ENCODE measurements at places on chromosomes 4 and X.

DNA sequence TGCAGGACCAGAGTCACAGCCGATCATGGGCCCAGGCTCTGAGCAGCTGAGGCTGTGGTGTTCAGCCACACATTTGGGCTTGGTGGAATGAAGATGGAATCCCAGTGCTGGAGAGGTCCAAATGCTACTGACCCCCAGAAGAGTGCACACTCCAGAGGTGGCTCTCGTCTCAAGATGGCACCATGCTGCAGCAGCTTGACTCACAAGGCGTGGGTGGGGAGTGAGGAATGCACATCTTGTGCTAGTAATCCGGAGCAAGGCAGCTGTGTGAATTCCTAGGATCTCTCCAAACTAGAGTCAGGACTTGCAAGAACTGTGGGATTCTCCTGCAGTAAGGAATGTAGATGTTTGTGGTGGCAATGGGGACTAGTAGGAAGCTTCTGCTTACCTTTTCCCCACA lies 28.7 kb downstream of the RAB28 start:
- no peak for DNase-seq

DNA sequence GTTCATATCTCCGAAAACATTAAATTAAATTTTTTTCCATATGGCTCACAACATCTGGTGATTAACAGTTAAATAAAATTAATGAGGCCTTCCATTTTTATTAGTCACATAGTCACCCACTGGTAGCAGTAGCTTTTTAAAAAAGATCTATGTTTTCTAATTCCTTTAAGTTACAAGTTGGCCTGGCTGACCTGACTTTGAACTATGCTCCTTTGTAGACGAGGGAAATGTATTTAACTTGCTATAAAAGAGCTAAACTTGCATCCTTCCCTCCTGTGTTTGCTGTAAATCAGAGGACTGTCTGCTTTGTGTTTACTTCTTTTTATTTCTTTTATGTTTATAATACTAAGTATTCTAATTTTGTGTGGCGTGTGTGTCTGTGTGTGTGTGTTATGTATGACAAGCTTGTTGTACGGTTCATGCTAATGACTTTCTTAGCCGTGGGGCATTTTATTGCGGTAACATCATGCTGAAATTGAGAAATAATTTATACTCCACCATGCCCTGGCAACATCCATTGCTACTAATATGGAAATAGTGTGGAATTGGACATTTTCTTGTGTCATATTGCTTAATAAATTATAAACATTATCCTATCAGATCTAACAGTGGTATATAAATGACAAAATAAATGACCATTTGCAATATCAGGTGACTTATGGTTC lies 241.7 kb downstream of the SNCA start:
- no peak for DNase-seq

DNA sequence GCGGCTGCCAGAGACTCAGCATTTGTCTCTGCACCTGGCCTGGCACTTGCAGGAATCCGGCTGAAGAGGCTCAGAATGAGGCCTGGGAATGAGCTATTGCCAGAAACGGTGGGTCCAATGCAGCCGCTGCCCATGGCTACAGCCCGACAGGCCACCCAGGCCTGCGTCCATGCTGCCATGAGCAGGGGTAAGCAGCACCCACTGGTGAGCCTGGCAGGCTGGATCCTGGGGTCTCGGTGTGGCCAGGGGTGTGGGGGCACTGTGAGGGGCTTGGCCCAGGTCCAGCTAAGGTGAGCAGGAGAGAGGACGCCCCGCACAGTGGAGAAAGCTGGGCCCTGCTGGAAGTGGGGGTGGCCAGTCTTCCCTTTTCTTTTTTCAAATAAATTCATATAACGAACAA lies 60.3 kb upstream of the MXD4 start:
- no peak for DNase-seq

- no peak for DNase-seq
These were observed 7.9 kb downstream of the PLK4 start for GRCh38 chr4:127888559-127888958.

DNA sequence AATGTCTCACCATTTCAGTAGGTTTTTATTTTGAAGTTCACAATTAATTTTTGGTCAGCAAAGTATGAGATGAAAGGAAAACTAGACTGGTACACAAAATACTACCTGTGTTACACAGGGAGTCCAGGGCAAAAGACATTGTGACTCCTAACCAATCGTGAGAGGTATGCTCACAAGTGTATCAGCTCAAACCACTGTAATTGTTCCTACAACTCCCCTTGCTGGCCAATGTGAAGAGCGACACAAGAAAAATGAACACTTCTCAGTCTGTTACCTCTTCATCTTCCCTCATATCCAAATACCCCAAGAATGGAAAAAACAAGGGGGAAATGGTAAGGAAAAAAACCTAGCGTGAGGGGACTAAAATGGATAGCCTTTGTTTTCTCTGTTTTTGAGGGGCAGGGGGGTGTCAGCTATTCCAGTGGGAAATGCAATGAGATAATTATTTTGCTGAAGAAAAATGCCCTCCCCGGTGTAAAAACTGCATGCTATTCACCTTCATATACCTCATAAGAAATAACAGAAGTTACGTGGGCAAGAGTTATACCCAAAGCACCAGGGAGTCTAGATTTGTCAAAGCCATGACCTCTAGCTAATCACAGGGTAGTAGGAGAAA lies 30.6 kb upstream of the NSUN7 start:
- no peak for DNase-seq

- no peak for DNase-seq
These were observed 146.8 kb upstream of the PJA1 start for GRCh38 chrX:69311936-69312670.

DNA sequence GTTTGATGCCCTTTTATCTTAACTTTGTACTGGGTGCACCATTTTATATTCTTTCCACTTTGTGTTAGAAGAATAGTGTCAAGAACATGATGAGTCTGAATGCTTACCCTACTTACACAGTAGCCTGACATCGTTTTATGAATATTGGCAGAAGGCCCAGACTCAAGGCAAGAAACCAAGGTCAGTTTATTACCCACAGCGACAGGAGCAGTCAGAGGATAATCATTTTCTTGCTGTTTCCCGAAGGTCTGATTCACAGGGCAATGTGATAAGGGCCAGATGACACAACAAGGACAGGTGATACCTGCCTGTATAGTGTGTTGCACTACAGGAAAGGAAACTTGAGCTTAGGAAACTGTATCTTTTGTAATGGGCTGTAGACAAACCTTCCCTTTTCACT lies 417.4 kb downstream of the SPOCK3 start:
- no peak for DNase-seq

- DNase-seq, result no peak
These were observed 294.1 kb upstream of the SFRP2 start for GRCh38 chr4:154082760-154083535.

GRCh38 chr4:92101737-92102172 lies 202.0 kb upstream of the GRID2 start:
- no peak for DNase-seq

DNA sequence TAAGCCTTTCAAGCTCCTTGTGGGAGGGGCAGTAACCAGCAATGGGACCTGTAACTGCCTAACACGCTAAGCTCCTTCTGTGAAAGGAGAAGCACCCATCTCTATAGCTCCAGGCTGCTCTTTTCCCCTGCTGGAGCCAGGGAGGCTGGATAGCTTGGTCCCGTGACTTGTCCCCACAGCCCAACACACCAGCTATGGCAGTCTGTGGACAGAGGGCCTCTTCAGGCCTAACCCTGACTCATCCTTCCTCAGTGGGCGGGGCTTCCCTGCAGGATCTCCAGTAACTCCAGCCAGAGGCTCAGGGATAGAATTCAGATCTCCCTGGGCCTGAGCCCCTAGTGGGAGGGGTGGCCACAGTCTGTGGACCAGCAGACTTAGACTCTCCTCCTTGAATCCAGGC lies 1290.1 kb downstream of the PCDH7 start:
- no peak for DNase-seq

GRCh38 chrX:132689612-132690563 lies 201.1 kb upstream of the MBNL3 start:
- DNase-seq, result no peak

- no peak for DNase-seq
These were observed 58.7 kb downstream of the RWDD4 start for GRCh38 chr4:183600189-183600685.

DNA sequence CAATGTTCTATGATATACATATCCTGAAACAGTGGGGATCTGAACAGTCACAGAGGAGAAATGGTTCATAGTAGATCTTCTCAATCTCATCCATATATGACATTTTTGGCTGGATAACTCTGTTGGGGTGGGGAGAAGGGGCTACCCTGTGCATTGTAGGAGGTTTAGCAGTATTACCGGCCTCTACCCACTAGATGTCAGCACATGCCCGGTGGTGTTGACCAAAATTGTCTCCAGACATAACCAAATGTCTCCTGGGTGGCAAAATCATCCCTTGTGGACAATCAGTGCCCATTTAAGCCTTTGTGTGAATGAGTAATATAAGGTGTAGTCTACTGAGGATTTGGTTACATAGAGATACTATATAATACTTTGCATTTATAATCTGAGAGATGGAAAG lies 89.9 kb downstream of the PLS3 start:
- no peak for DNase-seq

- DNase-seq, result no peak
These were observed 3.3 kb downstream of the ADGRL3 start for GRCh38 chr4:61203436-61203790.

- no peak for DNase-seq
These were observed 20.3 kb upstream of the PDCL2 start for GRCh38 chr4:55612341-55612740.

- DNase-seq, result no peak
These were observed 277.7 kb upstream of the FTHL17 start for GRCh38 chrX:31349515-31349914.

- DNase-seq, result no peak
These were observed 86.0 kb upstream of the TET2 start for GRCh38 chr4:105060628-105061027.

DNA sequence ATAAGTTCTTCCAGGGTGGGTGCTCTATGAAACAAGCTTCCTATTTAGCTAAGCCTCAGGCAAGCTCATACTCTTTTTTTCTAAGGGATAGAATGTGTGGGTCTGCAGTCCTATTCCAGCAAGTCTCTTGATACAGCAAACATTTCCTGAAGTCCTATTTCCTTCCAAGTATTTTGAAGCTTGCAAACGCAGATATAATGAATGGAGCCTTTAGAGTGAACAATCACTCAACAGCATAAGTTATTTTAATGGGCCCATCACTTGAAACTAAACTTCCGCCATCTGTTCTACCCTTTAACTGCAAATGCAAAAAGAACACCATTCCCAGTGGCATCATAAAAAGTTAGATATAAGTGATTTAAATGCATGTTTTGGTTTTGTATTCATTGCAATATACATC lies 108.3 kb upstream of the TAPT1 start:
- DNase-seq, result no peak

DNA sequence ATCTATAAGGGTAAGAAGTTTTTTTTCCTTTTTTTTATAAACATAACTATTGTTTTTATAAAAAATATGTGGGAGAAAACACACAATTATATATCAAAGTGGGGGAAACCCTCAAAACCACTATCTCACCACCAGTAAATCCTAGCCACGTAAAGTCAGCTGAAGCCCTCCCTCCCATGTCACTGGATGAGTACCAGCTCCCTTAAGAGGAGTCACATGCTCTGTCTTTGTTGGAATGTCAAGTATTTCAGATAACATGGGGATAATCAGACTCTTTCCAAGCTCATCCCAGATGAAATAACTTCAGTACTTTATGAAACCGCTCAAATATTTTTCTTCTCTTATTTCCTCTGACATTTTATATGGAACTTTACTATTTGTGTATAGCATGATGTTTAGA lies 2.4 kb downstream of the MYOZ2 start:
- DNase-seq, result no peak

DNA sequence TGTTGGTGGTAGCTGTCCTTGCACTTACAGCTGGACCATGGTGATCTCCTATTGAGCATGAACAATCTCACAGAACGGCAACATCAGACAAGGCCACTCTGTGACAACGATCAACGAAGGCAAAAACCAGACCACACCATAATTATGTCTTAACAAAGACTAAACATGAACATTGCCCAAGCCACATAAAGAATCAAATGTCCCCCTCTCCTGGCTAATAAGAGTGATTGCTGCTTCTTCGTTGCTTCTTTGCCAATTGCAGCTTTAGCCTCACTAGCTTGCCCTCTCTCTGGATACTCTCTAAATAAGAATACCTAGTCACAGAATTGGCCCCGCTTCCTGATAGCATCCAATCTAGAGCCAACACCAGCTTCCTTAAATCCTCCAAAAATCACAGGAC lies 41.5 kb upstream of the PGRMC1 start:
- DNase-seq, result no peak

DNA sequence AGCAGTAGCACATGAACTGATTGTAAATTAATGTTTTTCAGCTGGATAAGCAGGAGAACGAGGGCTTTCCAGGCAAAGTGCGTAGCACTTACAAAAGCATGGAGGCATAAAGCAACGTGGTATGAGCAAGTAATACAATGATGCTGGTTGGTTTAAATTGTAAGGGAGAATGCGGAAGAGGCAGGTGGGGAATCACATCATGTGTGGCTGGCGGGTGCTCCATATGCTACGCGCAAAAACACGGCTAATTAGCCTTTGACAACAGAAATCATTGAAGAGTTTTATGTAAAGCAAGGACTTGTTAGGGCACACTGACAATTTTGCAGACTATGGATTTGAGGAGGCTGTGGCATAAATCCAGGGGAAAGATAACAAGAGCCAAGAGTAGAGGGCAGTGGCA lies 14.6 kb downstream of the SYTL4 start:
- DNase-seq, result no peak

DNA sequence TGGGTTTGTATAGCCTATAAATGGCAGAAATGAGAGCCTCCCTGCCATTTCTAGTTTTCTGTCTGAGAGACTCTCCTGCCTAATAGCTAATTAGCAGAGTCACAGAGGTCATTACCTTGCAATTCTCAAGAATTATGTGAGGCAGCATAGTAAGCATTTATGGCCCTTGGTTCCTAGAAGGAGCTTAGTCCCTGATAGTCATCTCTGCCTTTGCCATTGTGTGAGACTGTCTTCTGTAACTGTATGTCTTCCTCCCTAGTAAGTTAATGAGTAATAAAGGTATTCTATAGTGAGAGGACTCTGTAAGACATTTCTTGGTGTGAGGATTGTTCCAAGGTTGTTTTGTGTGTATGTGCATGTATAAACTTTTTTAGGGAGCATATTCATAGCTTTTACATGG lies 108.7 kb downstream of the AR start:
- no peak for DNase-seq
